Pulmonary artery endothelial cell (primary cell): ENCODE measurements at places on chromosomes 3 and 15.

DNA sequence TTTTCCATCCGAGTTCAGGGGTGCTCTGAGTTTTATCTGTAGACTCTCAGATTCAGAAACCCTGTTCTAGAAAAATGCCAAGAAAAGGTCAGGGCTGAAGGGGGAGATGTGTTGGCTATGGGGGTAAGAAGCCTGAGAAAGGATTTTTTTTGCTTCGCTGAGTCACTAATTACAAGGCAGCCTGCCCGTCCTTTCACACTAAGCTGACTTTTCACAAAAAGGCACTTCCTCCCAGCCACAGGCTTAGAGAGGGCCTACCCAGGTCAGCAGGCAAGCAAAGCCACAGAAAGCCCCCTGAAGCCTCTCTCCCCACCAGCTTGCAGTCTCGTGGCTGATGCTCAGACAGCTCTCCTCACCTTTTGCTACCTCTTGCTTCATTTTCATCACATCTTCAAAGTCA is 192.6 kb upstream of the PRICKLE2 start:
- DNase-seq: no peak

DNA sequence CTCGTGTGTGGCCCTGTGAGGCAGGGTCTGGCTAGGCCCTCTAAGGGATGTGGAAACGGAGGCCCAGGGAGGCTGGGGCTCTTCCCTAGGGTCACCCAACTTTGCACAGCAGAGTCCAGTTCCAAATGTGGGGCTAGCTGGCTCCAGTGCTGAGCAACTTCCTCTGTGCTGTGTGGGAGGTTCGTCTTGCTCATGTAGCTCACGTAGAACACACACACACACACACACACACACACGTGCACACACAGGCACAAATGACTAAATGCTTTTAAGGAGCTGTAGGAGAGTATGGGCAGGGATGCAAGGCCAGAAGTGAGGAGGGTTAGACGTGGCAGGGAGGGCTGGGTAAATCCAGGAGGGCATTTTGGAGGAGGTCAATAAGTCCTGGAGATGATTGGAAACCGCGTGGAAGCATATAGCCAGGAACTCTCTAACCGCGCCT is 213.8 kb downstream of the RPLP1 start:
- no peak for DNase-seq

GRCh38 chr3:194702545-194702944 is 16.9 kb downstream of the FAM43A start:
- DNase-seq: no peak

GRCh38 chr3:62625268-62625667 is 249.9 kb downstream of the CADPS start:
- DNase-seq: no peak

DNA sequence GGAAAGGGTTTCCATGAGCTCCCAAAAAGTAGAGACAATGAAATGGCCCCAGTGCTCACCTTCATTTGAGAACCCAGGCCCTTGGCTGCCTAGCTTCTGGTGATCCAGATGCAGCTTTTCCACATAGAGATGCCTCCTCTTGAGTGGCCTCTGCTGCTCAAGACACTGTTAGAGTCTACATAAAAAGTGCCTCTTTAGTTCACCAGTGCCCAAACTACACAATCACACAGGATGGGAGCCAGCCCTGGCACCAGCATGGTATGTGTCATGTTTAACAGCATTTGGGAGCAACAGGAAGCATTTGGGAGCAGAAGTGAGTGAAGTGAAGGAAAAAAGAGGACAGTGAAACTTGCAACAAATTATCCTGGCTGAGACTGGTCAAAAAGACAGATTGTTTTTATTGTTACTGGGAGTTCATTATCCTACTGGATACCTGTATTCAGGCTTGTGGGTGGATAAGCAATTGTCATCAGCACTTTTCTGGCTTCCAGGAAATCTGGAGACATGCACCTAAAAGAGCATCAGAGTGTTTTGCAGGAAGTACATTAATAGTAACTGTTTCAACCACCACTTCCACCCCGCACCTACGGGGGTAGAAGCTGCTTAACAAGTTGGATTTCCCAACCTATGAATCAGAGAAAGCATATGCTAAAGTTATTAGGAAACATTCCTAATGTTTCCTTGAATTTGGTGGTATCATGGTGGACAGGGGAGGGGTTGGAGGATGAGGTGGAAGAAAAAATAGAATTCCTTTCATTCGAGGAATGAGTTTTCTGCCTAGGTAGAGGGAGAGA is 416.2 kb downstream of the IGSF11 start:
- no peak for DNase-seq

DNA sequence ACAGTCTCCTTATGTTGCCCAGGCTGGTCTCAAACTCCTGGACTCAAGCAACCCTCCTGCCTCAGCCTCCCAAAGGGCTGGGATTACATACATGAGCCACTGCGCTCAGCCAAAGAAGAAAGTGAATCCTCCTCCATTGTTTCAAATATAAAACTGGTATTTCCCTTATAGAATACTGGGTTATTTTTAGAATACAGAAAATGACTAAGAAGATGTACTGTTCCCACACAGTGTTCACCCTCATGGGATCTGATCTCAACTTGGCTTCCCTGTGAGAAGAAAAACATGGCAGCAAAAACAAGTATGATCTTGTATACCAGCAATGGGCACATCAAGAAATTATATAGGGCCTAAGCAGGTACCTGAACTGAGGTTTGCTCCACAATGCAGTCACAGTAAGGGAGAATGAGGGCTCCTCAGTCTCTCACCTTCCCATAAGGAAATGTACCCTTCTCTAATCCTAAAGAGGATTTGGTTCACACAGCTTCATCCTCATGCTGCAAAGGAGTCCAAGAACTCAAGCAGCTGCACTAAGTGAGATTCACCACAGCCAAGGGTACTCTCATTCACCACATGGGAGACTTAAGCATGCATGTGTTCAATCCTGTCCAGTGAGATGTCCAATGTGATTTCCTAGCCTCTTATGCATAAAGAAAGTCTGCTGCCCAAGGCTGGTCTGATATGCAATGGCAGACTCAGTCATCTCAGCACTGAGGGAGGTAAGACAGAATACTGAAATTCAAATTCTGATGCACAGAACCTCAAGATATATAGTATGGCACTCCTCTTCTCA is 25.8 kb downstream of the USP4 start:
- DNase-seq: no peak

DNA sequence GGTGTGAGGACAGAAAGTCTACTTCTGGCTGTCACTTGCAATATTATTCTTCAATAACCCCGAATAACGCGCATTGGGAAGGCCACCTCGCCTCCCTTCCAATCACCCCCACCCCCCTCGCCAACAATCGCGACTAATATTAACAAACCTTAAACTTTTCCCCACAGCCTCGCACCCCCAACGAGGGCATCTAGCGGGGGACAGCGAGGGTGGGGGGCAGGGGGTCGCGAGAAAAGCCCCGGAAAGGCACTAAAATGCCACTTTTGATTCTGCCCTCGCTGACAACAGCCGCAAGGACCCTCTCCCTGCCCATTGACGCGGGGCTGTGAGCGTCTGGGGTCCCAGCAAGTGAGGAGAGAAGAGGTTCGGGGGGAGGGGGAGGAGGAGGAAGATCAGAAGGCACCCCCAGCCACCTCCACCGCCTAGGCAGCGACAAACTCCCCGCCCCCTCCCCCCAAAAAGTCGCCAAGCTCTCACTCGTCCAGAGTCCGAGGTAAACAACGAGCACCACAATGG is 868 bp downstream of the SATB1 start:
- DNase-seq: no peak

GRCh38 chr15:61517776-61518175 is 288.7 kb upstream of the RORA start:
- DNase-seq: no peak
